Effector CD4-positive, alpha-beta T cell (primary cell): ENCODE measurements at places on chromosomes 6 and 20.

GRCh38 chr6:23327621-23328020 is 758.3 kb downstream of the HDGFL1 start:
- no peak for DNase-seq

DNA sequence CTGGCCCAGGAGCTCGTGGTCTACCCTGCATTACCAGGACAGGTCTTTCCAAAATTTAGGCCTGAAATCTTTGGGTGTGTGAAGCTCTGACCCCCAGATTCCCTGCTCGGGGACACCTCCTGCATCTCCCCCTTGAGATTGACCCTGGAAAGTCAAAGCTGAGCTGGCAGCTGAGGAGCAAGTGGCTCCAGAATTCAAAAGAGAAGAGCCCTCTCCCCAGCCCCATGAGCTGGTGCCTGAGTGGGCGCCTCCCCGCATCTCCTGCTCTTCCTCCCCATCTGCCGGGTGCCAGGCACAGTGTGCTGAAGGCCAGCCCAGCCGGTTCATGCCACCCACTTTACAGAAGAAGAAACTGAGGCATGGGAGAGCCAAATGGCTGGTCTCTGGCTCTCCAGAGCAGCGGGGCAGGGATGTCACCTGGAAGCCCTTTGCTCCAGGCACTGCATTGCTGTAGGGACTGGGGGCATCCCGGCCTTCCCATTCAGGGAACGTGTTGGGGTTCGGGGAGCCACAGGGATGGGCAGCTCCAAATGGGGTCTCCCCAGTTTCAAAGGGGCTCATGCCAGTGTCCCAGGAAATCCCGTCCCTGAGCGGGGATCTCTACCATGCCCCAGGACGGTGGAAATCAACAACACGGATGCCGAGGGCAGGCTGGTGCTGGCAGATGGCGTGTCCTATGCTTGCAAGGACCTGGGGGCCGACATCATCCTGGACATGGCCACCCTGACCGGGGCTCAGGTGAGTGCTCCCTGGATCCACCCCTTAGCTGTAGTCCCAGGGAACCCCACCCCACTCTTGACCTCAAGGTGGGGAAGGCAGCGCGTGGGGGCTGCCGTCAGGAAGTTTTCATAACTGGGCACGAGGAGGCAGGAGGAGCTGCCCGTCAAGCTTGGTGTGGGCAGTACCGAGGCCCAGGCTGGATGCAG is 20.5 kb downstream of the NPEPL1 start:
- no peak for DNase-seq

DNA sequence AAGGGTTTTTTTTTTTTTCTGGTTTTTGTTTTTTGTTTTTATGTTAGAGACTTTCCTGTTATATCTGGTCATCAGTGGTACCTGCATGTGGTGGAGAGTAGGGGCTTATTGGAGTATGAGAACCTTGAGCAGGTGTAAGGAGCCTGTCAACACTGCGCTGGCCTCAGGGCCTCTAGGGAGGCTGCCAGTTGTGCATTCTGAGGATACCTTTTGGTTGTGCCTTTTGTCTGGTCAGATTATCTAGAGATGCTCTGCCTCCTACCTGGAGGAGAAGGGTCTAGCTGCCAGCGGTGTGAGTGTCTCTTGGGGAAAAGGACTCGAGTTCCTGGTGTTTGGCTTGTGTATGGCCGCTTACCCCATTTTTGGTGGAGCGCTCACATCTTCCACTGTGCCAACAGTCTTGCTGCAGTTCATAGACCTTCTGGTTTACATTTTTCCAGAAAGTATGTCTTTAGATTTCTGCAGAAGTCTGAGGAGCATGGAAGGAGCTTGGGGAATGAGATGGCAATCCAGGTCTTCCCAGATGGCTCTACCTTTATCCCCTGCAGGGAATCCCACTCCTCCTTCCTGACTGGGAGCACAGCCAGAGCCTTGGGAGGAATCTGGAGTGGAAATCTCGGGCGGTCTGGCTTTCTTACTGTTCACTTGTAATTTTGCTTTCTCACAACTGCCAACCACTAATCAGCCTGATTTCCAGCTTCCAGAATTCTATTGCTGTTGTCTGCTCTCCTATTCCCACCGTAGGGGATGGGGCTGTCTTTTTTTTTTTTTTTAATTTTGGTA is 49.9 kb downstream of the PTPN1 start:
- DNase-seq = no peak

GRCh38 chr6:152323376-152323775 is 313.8 kb downstream of the SYNE1 start:
- no peak for DNase-seq

DNA sequence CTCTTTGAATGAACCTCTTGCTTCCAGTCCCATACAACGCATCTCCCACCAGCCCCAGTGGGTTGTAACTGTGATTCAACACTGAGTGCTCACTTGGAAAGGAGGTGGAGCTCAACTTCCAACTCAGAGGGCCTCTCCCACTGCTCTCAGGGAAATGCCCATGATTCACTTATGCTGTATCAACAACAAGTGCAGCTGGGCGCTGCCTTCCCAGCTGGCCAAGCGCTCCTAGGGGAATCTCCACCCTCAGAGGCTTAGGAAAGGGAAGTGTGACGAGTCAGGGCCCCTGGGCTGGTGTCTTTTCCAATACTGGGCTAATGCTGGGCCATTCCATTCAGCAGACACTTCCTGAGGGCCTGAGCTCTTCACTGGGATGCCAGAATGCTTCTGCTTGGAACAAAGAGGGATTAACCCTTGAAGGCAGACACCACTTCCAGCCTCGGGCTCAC is 8.1 kb upstream of the OCSTAMP start:
- DNase-seq = no peak

GRCh38 chr6:129957941-129958898 is 60.2 kb upstream of the L3MBTL3 start:
- DNase-seq = no peak

DNA sequence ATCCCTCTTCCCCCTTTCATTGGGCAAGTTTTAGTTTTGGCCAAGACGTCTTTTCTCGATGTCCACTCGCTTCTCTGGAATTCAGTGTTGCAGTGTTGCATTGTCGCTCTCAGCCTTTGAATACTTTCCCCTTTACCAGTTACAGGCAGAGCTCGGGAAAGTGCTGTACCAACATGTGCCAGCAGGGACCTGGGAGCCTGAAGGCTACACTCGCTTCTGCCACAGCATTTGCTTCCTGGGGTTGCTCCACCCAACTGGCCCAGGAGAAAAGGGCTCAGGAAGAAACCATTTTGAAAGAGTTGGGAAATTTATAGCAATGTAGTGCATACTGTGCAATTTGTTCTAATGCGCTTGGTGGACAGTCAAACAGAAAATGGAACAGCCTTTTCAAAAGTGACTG is 78.6 kb downstream of the LINC00237 start:
- DNase-seq = no peak

DNA sequence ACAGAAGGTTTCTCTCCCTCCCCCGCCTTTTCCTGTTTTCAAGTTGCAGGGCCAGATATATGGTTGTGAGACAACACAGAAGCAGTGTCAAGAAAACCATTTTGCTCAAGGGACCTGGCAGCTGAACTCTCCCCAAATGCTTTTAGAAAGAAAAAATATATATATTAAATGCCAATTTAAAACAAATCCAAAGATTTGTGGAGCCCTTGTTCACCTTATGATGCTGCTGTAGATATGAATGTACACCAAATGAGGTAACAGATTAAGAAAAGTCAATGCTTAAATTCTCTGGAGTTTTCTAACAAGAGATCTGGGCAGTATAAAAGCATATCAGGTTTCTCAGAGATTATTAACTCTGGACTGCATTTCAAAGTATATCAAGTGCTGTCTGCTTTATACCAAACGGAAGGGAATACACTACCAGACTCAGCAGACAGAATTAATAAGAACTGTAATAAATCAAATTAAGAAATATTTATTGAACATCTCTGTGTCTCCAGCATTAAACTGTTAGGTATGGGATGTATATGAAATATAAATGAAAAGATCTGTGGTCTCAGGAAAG is 357.5 kb downstream of the HDGFL1 start:
- no peak for DNase-seq

DNA sequence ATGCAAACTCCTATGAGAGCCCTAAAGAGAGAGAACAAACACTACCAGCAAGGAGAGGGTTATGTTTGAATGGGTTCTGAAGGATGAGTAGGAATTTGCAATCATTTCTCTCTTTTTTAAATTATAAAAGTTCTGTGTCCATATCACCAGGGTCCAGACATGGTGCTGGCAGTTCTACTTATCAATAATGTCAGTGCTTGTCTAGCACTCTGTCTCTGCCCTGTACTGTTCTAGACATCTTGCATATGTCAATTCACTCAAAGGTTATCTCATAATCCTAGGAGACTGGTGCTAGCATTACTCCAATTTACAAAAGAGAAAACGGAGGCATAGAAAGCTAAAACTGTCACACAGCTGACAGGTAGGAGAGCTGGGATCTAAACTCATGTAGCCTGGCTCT is 101.3 kb downstream of the VEGFA start:
- DNase-seq = no peak

GRCh38 chr6:11094411-11094851 is 797 bp downstream of the SMIM13 start:
- DNase-seq = peak; percentile 20

DNA sequence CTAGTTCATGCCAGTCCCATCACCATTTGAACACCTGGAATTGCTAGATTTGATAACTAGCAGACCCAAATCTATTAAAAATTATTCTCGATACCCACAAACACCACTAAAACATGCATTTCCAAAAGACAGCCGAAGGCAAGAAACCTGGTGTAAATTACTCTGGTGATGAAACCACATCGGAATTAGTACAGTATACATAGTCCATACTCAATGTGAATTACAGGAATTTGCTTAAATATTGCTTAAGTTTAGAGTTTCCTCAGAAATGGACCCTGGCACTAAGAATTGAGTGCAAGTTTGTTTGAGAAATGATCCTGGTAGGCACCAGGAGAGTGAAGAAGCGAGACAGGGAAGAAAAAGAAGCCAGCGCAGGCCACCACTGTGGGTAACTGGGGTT is 13.7 kb downstream of the LY86 start:
- no peak for DNase-seq

DNA sequence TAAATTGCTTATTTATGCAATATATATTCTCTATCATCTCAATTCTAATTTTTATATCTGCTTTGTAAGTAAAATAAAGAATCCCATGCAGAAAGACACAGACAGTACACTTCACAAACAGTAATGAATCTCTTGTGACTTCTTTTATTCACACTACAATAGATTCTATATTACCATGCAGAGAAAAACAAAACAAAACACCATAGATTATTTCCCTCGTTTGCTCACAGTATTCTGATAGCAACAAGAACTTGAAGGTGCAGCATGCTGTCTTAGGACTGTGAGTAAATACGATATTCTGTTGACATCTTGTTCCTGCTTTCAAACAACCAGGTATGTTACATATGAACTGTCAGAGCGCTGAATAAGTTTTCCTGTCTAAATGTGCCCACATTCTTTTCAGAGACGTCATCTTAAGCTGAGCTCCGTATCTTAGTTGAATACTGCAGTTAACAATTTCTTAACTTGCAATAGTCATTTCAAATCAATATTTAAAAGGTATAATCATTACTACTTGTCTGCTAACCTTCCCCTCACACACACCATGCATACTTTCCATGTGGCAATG is 140.1 kb downstream of the BTBD9 start:
- DNase-seq = no peak
